ENCODE measurements at places on chromosomes 6 and 20. TPM values are rescaled to one million over a fixed set of nuclear protein-coding genes. Genes with fewer than 3 reads are reported as not detected.

Gene UBD
- total RNA-seq: 9.9 TPM

Gene WFDC5
- not detected for total RNA-seq

Gene SLC22A16
- total RNA-seq: not detected

DNA sequence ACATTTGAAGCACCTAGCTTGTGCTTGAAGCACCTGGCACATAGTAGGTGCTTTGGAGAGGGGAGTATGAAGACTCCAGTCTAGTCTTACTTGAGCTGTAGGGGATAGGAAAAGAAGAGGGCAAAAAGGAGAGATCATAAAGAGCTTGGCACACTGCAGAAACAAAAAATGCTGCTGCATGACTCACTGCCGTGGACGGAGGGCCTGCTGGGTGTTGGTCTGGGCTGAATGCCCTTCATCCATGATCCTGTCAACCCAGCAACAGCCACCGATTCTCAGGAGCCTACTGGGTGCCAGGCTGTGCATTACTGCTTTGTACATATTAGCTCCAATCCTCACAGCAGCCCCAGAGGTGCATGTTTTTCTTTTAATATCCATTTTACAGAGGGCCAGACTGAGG is 6.0 kb downstream of the PDYN start:
- DNase-seq: no peak

Gene C6orf118
- not detected for total RNA-seq

Gene CRISP2
- not detected for total RNA-seq

DNA sequence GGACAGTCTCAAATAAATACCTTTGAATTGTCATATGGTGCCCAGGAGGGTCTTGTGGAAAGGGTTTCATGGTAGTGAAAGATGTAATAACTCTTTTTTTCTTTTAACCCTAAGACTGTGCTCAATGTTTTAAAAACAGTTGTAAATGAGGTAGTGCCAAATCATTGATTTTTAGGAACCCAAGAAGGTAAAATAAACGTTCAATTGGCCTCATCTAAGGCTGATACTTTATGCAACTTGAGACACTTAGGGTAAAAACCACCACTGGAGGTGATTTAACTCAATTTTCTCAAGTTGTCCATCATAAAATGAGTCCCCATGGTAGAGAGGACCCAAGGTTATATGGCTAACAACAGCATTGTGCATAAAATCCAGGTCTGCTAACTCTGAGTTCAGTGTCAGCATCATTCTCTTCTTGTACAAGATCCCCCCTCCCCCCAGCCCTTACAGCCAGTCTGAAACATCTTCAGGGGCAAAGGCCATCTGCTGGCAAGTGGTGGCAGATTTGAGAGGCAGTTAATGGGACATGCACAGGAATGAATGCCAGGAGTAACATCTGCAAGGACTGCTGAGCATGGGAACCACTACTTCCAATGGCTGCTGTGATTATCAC is 244.4 kb downstream of the GMPR start:
- DNase-seq: no peak
